ENCODE measurements at places on chromosomes 3 and 15.

- DNase-seq: no peak
Measured at GRCh38 chr3:138263104-138263503, 66.5 kb downstream of the NME9 start.

- no peak for DNase-seq
Measured at GRCh38 chr15:57503051-57503702, 88.5 kb upstream of the MYZAP start.

DNA sequence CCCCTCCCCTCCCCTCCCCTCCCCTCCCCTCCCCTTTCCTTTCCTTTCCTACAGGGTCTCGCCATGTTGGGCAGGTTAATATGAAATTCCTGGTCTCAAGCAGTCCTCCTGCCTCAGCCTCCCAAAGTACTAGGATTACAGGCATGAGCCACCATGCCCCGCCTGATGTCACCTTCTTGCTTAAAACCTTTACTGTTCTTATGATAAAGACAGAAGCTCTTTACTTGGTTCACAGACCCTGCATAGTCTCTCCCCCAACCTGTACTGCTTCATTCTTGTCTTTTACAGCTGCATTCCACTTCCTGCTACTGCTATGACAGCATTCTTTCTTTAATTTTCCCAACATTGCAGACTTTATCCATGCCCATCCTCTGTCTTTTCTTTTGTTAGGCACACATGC, 20.8 kb downstream of the MED12L start:
- DNase-seq: no peak

- DNase-seq: no peak
Measured at GRCh38 chr3:128573160-128573559, 77.5 kb downstream of the RPN1 start.

GRCh38 chr15:25838871-25839195, 24.3 kb downstream of the ATP10A start:
- no peak for DNase-seq

DNA sequence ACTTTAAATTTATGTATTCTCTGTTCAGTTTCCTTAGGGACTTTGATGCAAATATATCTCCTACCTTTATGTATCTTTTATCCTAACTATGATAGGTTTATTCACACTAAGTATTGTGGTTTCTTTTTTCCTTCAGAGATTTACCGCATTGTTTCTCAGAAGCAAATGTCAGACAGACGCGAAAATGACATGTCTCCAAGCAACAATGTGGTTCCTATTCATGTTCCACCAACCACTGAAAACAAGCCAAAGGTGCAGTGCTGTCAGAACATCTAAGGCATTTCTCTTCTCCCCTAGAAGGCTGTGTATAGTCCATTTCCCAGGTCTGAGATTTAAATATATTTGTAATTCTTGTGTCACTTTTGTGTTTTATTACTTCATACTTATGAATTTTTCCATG, 18.3 kb downstream of the RAB11A start:
- no peak for DNase-seq

GRCh38 chr15:70703096-70703878, 60.1 kb downstream of the UACA start:
- DNase-seq: peak; percentile 67

All from SJSA1 (cell line).